Activated T-helper 1 cell treated with anti-CD3 and anti-CD28 coated beads, Interleukin-12 subunit alpha, Interleukin-12 subunit beta, Interleukin-2, Interleukin-4 antibody, amounts not matched to agents 30 ng/mL and 10 ng/mL and 1 ng/mL, durations not matched to agents 14 hours and 24 hours and 36 hours (primary cell): ENCODE measurements at places on chromosomes 4 and X. TPM values are rescaled to one million over a fixed set of nuclear protein-coding genes. Genes with fewer than 3 reads are reported as not detected.

DNA sequence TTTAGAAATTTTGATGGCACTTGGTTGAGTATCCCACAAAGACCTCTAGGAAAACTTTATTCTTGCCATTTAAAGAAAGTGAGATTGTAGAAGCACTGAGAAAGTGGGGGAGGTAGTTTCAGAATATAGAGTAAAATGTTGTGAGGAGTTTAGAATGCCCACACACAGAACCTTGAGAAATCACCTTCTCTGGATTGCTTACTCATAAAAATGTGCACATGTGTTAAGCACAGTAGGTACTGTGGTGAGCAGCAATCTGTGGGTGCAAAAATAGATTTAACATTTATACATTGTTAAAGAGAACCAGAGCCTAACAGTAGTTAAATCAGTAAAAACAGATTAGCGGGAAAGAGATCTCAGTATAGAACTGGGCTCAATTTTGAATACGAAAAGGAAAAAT is 201.2 kb upstream of the NWD2 start:
- no peak for DNase-seq

The IL2RG gene
- 375 and 397 TPM in 2 replicates for total RNA-seq

The ASMT gene
- total RNA-seq: not detected in 2 replicates

DNA sequence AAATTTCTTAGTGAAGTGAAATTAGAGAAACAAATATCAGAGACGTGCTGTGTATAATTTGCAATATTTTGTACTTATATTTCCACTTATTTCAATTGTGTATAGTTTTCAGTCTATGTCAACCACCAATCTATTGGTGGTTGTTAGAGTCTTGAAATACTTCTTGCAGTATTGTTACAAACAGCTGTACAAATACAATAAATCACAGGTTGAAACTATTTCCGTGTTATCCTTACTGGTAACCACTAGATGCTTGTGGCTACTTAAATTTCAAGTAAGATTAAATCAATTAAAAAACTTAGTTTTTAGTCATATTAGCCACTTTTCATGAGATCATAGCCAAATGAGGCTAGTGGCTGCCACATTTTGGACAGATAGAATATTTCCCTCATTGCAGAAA is 520.5 kb downstream of the GBA3 start:
- no peak for DNase-seq

- no peak for DNase-seq
Observed at GRCh38 chr4:69322055-69322454, 41.8 kb downstream of the UGT2B28 start.

DNA sequence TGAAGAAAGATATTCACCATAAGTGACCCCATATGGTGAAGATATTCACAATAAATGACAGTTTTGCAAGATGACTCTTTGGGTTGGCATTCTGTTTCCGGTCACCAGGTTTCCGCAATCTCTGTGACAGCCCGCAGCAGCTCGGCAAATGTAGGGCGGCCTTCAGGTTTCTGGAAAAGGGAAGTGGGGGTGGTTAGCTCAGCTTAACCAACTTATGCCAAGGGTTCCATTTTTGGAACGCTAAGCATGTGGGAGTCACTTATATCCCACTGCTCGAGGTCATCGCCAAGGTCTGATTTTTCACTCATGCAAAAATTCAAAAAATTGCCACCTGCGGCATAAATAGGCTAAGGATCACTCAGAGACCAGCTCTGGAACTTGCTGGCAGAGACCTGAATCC is 51.0 kb downstream of the NIPAL1 start:
- DNase-seq: no peak

GRCh38 chrX:120824021-120824420 is 51.6 kb downstream of the CT47B1 start:
- no peak for DNase-seq

The ZBTB49 gene
- 7.4 and 8.5 TPM in 2 replicates for total RNA-seq

DNA sequence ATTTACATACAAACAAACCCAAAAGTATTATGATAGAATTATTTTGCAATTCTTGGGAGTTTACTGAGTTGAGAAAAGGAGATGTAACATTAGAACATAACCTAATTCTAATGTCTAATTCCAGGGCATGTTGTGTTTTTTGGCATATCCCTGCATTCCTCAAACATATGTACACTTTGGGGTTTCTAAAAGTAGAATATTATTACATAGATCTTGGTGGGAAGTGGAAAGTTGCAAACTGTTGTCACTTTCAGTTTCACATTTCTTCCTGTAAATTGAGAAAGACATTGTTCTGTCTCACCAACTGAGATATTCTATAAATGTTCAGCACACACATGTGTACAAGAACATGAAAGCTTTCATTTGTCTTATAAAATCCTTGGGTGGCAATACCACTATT is 24.4 kb upstream of the GBA3 start:
- DNase-seq: no peak

DNA sequence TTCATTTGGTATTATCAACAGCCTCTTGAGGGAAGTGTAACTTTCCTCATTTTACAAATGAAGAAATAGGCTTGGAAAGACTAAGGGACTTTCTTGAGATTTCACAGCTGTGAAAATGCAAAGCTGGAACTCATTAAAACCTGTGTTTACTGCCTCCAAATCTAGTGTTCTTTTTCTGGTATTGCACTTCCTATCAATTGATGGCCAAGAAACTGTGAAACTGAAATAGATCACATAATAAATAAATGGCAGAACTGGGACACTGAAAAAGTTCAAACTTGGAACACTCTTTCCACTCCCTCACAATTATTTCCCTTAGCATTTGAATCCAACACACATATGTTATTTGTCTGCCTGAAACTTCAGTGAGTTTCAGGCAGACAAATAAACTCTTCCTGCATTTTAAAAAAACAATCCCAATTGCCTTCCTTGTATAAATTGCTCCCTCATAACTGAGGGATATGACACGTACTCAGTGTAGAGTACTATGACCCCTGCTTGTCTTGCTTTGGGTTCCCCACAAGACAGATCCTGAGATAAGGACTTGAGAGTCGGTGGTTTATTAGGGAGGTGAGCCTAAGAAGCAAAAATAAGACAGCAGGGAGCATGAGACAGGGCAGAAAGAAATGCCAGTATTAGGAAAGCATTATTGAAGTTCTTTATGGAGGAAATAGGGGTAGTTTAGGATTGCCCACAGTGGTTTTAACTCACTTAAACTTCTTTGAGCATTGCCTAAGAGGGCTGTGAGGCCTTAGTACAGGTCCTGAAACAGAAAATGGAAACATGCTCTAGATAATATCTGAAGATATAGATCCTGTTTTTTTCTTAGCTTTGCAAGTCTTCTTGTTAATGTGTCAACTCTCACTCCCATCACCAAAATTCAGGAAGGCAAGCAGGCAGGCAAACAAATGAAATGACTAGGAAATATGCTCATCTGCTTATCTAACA is 33.9 kb downstream of the RTL3 start:
- no peak for DNase-seq

- no peak for DNase-seq
Observed at GRCh38 chr4:123652476-123652875, 255.9 kb downstream of the SPRY1 start.

DNA sequence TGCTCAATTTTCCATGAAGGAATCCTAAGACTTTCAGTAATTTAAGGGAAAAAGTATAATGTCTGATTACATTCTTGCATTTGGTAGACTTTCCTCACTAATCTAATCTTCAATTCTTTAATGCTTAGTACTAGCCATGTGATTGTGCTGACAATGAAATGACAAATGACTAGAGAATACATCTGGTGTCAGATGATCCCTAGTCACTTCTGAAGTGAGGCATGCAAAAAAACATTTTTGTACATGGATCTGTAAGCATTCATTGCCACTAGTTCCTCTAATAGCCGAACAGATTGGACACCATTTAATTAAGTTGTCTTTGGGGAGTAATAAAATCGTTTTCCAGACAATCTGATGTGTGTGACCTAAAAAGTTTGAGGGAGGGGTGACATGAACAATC is 62.7 kb upstream of the NRK start:
- no peak for DNase-seq

The NUP62CL gene
- 0.54 and 1.1 TPM in 2 replicates for total RNA-seq

GRCh38 chrX:47873123-47873522 is 36.4 kb downstream of the ZNF81 start:
- DNase-seq: no peak

The ADH7 gene
- total RNA-seq: not detected in 2 replicates

DNA sequence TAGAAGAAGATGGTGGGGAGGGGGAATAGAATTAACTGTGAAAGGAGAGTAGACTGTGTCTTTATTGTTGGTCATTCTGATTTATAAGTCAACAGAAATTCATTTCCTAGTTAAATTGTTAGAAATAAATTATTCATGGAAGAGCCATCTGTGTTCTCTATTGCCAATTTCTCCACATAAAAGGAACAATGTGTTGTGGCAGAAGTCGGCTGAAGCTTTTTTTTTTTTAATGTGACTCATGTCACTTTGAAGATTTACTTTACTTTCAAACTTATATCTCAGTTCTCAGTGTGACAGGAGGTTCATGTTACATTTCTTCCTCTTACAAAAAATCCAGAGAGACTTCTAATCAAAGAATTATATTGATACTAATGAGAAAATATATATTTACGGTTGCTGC is 60.5 kb downstream of the CPE start:
- DNase-seq: no peak

GRCh38 chr4:131091896-131092295 is 1995.9 kb downstream of the C4orf33 start:
- no peak for DNase-seq

The DCLK2 gene
- 0.08 TPM in 1 of 2 replicates, not detected in the other for total RNA-seq

- DNase-seq: no peak
Observed at GRCh38 chr4:69727926-69728325, 32.5 kb downstream of the SULT1B1 start.

The NWD2 gene
- total RNA-seq: not detected in 2 replicates

The ZNF330 gene
- 57.8 and 62.9 TPM in 2 replicates for total RNA-seq

GRCh38 chr4:79022529-79022928 is 83.3 kb upstream of the PAQR3 start:
- no peak for DNase-seq

GRCh38 chrX:107574054-107574683 is 54.1 kb upstream of the PRPS1 start:
- no peak for DNase-seq

DNA sequence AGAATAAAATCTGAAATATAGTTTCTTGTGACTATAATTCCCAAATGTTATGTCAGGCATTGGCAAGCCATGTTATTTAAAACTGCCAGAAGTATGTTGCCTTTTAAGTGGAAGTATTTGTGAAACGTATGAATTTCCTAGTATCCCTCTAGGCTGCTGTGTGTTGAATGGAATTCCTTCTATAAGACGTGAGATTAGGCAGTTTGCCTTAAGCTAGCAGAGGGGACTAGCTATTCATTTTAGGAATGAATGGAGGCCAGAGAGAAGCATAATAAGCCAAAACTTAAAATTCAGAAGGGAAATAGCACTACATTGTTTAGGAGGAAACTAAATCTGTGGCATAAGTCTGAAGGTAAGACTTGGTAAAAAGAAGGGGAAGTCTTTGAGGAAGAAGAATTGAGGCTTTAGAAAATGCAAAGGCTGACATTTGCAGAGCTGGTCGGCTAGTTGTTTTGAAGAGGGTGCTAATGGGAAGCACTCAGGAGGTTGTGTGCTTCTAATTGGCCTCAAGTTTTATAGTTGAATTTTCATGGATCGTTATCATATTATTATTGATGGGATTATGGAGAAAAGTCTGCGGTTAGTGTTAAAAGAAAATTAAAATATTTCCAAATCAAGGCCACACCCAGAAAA is 57.1 kb downstream of the TMEM131L start:
- no peak for DNase-seq

DNA sequence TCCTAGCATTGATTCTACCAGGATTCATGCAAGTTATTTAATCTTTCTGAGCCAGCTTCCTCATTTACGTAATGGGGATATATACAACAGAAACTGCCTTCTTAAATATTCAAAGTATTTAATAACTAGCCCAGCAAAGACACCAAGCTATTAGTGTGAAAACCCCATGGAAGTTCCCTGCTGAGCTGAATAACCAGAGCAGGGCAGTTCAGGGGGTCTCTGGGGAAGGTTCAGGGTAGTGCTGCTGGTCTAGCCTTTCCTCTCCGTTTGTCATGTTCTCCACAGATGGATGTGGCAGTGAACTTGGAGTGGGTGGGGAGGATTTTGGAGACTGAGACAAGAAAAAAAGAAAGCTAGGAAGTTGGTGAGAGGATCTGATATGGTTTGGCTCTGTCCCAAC is 240.8 kb upstream of the TAPT1 start:
- no peak for DNase-seq

The ZFYVE28 gene
- total RNA-seq: 4.6 and 5.1 TPM in 2 replicates

DNA sequence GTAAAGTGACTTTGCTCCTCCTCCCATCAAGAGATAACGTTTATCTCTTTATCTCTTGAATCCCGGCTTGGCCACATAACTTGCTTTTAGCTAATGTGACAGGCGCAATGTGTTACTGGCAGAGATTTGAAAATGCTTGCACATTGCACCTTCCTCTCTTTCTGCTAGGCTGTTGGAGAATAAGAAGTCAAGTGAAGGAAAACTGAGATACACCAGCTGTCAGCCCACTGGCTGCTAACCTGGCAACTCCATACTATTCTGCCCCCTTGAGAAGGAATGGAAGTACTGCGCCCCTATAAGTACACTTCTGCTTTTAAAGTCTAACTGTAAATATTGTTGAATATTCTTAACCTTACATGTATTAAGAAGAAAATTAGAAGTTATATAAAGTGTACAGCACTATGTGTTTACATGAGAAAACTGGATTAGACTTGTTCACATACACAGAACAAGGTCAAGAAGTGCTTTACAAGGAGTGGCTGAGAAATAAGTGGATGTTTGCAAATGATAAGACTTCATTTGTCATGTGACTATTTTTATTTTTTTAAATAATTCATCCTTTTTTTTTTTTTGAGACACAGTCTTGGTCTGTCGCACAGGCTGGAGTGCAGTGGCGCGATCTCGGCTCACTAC is 424.5 kb upstream of the CTSO start:
- DNase-seq: no peak

GRCh38 chr4:6480534-6481088 is 8.2 kb upstream of the PPP2R2C start:
- no peak for DNase-seq

The RGN gene
- not detected in 2 replicates for total RNA-seq

The PASD1 gene
- total RNA-seq: not detected in 2 replicates

DNA sequence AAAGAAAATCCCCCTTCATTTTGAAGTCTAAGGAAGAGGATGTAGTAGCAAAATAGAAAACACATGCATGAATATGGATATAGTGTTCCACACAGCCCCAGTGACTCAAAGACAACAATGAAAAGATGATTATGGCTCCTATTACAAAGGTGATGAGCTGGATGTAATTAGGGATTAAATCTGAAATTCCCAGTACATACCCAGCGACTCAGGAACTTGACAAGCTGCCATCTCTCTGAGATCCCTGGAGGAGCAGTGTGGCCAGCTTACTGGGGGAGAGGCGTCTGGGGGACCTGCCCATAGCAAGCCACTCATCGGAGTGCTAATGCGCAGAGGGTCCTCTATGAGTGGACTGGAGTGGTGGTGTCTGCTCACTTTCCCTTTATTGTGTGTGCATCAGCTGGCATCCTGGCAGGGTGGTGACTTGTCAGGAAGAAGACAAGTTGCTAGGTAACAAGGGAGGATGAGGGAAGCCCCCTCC is 42.7 kb upstream of the MGST2 start:
- no peak for DNase-seq

GRCh38 chr4:142516686-142517526 is 329.2 kb downstream of the INPP4B start:
- DNase-seq: no peak

The TCEAL3 gene
- total RNA-seq: 0.23 and 0.32 TPM in 2 replicates

- no peak for DNase-seq
Observed at GRCh38 chrX:123184219-123184865, at the start of gene GRIA3. GRIA3 (plus strand) TSS chrX:123184278; CDS start chrX:123184536, 258 bp downstream.
